ENCODE measurements at places on chromosomes 16 and 17.
A peak's percentile ranks its signal among the peaks of the same experiment; 100 is the strongest.

DNA sequence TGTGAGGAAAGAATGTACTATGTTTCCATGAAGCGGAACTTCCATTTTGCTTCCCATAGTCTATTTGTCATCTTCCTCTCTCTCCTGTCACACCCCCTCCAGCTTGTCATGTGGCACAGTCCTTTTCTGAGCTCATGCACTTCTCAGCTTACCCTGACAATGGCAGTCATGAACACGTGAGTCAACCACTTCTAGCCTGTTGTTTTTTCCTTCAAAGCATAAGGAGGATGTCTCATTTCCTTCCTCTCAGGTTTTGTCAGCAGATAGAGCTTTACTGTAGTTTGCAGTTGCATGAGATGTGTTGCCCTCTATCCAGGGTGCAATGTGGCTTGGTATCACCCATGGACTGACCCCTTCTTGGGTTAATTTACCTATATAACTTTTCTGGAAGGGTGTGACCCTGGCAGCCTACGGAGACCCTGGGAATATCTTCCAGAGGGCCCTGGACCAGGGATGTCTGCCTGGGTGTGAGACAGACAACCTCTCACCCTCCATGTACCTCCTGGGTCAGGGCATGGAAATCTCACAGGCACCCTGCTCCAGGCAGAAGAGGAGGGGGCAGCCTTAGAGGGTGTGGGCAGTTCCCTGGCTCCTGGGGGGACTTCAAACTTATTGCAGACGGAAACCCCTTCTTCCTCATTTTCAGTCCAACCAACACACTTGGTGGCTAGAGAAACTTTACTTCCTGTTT, 4.0 kb upstream of the ZNF267 start:
- peak; percentile 66 for DNase-seq

DNA sequence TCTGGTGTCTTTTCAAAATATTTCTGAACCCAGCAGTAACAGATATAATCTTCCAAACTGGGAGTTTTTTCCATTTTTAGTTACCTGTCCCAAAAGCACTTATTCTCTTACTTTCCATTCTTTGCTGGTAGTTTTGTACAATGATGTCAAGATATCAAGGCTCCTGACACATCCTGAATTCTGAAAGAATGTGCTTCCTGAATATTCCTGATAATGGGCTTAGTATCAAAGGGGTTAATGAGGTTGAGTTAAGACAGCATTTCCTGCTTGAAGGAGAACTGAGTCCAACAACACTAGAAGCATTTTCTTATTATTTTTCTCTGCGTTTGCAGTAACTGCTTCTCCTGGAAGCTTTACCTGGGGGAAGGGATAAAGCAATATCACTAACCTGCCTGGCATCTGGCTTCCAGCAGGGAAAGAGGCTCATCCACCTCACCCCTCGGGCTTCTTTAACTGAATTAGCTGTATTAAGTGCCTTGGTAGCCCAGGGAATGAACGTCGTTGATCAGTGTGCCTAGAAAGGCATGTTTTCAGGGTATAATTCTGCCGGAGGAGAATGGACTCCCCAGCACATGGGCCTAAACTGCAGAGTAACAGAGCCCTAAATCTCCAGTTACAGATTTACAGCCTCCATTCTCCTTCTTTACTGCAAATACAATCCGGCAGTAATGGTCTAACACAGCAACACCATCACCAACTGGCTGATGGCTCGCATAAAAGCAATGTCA, 134.4 kb downstream of the SNX11 start:
- DNase-seq = no peak

- peak; percentile 84 for DNase-seq
These were observed 45.0 kb upstream of the USP7 start for GRCh38 chr16:9008601-9009260.

- no peak for DNase-seq
These were observed 426.7 kb upstream of the SALL1 start for GRCh38 chr16:51577621-51578303.

GRCh38 chr17:37756051-37756450, 11.2 kb upstream of the HNF1B start:
- DNase-seq = no peak

DNA sequence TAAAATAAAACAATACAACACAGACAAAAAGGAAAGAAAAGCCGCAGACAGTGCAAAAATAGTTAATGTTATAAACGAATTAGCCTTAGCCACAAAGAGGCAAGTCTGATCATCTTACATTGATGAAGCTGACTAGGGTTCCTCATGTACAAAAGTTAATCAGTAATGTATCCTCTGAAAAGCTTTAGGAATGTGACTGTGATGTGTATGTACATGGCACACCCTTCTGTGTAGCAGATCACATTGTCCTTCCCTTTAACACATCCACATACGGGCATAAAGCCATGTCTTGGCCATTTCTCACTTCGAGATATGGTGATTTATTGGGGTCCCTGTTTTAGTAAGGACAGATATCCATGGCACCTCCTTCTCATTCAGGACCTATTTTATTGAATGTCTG, 1327.5 kb upstream of the CDH8 start:
- DNase-seq = no peak

DNA sequence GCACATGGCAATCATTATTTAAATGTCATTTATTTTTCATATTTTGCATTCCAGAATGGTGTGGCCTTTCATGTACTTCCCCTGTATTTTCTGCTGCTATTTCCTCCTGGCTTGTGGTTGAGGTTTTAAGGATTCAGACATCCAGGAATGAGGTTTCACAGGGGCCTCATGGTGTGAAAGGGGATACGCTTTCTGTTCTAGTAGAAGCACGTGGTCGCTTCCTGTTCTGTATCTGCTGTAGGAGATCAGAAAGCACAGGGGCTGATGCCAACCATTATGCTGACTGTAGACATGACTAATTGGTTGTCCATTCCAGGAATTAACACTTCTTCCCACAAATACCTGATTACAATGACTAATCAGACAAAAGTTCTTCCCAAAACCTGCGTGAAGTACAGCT, 405.9 kb downstream of the SHISA9 start:
- DNase-seq = peak; percentile 10

- DNase-seq = peak; percentile 19
These were observed 431.8 kb downstream of the PMP22 start for GRCh38 chr17:14833201-14833785.

DNA sequence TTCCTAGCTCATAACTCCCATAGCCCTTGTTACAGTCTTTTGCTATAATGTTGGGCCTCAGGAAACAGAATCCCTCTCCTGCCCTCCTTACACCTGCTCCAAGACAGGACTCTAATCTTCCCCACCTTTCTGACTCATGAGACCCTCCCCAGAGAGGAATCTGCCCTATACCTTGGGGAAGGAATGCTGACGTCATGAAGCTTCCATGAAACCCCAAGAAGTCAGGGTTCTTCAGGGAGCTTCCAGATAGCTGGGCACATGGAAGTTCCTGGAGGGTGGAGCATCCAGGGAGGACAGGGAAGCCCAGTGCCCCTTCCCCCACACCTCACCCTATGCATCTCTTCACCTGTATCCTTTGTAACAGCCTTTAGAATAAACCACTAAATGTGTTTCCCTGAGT, 285.7 kb downstream of the SOX9 start:
- no peak for DNase-seq

DNA sequence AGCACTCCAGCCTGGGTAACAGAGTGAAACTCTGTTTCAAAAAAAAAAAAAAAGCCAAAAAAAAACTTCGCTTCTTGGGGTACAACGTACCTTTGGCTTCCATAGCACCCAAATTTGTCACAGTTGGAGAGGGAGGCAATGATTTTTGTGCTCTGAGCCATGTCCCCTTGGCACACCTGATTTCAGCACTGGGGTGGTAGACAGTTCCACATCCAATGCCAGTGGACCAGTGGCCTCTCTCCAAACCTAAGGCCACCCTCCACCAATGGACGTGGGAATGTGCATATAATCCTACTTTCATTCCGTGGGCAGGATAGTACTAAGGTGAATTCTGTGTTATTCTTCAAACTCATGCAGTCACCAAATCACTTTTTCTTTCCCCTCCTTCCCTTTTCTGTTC, 47.5 kb downstream of the SALL1 start:
- no peak for DNase-seq

DNA sequence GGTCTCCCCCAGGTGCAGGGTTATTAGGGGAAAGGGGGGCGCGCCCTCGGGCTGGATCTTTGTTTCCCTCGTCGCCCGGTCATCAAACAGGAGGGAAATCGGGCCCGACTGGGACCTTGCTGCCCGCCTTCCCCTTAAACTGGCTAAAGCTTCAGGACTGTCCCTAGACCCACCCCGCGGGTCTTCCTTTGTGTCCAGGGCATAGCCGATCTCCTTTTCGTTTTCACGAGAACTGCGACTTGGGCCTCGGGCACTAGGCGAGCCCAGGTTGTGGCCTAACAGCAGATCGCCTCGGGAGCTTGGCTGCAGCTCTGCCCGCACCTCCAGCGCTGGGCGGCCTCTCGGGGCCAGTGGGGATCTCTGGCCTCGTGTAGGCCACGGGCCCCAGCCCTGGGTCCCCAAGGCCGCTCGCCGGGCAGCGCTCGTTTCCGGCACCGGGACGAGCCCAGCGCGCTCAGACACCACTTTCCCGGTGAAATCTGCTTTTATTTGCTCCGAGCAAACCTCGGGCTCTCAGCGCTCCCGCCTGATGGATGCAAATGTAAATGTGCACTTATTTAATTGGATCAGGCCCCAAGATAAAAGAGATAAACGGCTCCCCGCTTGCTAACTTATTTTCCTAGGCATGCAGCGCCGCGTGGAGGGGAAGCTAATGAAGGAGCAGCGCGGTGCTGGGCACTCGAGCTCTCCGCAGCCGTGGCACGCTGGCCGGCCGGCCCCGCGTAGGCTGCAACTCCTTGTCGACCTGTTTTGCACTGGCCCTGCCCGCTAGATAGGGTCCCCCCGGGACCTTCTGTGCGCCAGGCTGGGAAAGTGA, 7.8 kb downstream of the IRX5 start:
- peak; percentile 20 for DNase-seq

GRCh38 chr17:50478391-50479381, at the start of gene RSAD1:
Gene RSAD1, plus strand, starts transcription at chr17:50478860. Its CDS starts 25 bp downstream, at chr17:50478885.
- peak; percentile 92 for DNase-seq

DNA sequence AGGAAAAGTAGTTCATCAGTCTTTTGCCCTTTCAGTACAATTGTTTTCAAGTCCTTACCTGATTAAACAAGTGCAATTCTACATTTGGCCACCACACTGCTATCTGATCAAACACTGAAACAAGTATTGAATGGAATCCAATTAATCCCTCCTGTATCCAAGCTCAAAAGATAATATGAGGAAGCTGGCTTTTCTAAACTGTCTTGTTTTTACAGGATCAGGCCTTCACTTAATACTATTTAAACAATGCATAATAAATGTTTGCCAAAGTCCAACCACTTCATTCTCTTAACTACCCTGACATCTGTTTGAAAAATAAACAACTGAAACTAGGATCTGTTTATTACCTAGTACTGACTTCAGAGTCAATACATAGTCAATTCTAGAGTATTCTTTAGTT, 131.6 kb downstream of the MRTFB start:
- peak; percentile 59 for DNase-seq

DNA sequence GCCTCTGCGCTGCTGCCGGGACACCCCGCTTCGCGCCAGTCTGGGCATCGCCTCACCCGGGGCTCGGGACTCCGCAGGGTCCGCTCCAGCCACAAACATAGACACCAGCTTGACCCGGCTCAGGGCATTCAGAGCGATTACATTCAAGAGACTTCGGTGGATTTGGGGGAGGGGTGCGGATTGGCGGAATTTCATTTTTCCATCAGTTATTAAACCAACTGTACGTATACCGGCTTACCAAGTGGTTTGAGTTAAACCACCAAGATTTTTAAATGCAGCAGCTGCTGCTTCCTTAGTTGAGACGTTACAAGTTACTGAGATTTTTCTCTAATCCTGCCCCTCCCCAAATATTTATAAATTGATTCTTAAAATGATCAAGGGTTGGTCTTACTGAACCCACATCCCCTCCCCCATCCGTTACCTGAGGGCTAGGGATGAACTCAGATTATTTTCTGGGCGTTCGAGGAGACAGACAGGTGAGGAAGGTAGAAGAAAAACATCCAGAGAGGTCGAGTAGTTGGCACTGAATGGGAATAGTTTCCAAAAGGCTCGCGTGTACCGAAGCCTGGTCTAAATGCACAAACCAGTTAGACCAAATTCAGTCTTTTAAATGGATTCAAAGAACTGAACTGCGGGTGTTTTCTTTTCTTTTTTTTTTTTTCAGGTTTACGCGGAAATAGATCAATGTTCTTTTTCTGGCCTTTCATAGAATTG, 1.5 kb downstream of the CRHR1 start:
- no peak for DNase-seq

GRCh38 chr17:75102385-75102821, 7.4 kb upstream of the ARMC7 start:
- peak; percentile 50 for DNase-seq

- no peak for DNase-seq
These were observed 29.0 kb downstream of the SRL start for GRCh38 chr16:4212934-4213296.

- no peak for DNase-seq
These were observed 214.4 kb upstream of the CHMP6 start for GRCh38 chr17:80777274-80777673.

GRCh38 chr16:6682142-6682811, 650.4 kb upstream of the RBFOX1 start:
- peak; percentile 76 for DNase-seq

GRCh38 chr17:2239882-2240430, 63.6 kb downstream of the SMG6 start:
- no peak for DNase-seq

DNA sequence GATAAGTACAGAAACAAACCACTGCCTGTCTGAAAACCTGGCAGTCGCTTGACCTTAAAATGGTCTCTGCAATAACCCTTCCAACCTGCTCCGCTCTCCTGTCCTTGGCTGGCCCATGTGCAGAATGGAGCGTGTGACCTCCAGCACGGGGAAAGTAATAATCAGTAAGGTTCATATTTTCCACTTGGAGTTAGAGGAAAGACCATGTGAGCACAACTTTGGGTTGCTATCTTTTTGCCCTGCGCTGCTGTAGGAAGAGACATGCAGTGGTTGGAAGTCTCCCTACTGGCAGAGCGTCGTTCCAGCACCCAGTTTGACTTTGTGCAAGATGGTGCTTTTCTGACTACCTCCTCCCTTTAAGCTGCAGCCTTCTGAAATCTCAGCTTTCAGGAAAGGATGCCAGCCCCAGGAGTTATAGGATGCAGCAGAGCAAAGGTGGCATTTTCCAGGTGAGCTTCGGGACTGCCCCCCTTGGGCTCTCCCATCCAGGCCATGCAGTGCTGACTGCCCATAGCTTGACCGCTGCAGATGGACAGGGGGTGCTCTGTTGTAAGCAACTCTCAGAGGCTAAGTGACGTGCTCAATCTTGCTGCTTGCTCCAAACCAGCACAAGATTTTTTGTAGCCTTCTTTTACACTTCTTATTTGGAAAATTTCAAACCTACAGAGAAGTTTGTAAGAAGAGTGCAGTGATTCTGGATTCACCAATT, 110.7 kb upstream of the NOL11 start:
- no peak for DNase-seq

DNA sequence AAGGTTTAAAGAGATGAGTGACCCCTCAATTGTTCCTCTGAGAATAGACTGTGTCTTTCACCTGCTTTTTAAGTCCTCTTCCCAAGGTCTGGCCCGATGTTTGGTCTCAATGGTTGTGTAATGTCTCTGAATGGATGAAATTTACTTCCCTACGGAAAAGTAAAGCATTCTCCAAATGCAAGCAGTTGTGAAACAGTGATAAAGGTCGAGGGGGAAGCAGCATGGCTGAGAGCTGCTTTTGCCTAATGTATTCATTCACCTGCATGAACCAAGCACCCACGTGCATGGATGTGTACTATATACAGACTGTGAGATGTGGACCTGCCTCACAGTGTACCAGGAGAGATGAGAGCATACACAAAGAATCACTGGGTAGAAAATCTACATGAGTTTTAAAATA, 11.4 kb downstream of the MRPS23 start:
- DNase-seq = no peak

- DNase-seq = no peak
These were observed 184.4 kb upstream of the TOX3 start for GRCh38 chr16:52731219-52731875.
